Activated CD4-positive, alpha-beta T cell treated with anti-CD3 and anti-CD28 coated beads, Interleukin-2, amount 10 ng/mL, durations not matched to agents 7 days and 5 days (primary cell): ENCODE measurements at places on chromosomes 4 and X.

- no peak overlapping the region for H3K27ac ChIP-seq
- H3K4me1 ChIP-seq: peaks cover 9% of the 10 kb centered on the region
- H3K27me3 ChIP-seq: no peaks in the 10 kb centered on the region
Measured at GRCh38 chr4:25172961-25173915, 13.0 kb upstream of the SEPSECS start.

GRCh38 chrX:9132036-9132638 lies 98.2 kb upstream of the FAM9B start:
- H3K27me3 ChIP-seq: no peaks in the 10 kb centered on the region
- no peaks in the 10 kb centered on the region for H3K4me1 ChIP-seq
- H3K36me3 ChIP-seq: no peaks in the 10 kb centered on the region
- DNase-seq: no peak
- H3K4me3 ChIP-seq: no peak overlapping the region
- no peak overlapping the region for H3K27ac ChIP-seq

- H3K27ac ChIP-seq: peak overlapping the region; percentile 94
- no peaks in the 10 kb centered on the region for H3K27me3 ChIP-seq
- H3K36me3 ChIP-seq: peaks cover 40% of the 10 kb centered on the region
- H3K4me1 ChIP-seq: peaks cover 79% of the 10 kb centered on the region
- peak; percentile 15 for DNase-seq
Measured at GRCh38 chrX:130084631-130085237, 25.6 kb downstream of the ELF4 start.

DNA sequence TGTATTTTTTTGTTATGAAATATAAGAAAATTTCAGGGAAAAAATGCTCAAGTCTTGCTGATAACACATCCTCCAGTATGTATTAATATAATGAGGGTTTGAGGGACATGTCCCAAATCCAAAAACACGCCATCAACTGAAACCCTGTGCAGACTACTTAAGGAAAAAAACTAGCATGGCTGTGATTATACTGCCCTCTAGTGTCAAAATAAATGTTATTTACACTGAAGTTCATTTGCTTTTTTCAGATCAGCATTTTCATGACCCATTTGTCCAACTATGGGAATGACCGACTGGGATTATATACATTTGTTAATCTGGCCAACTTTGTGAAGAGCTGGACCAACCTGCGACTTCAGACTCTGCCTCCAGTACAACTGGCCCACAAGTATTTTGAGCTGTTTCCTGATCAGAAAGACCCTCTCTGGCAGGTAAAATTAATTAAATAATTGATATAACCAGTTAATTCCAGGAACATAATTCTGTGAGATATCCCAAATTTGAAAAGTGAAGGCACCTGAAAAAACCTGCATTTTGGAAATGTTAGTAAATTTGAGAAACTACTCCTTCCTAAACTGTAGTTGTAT lies 128.5 kb downstream of the PRSS12 start:
- H3K27ac ChIP-seq: no peak overlapping the region
- H3K4me3 ChIP-seq: no peak overlapping the region
- peak; percentile 6 for DNase-seq
- H3K4me1 ChIP-seq: no peaks in the 10 kb centered on the region
- peaks cover 9% of the 10 kb centered on the region for H3K27me3 ChIP-seq

GRCh38 chrX:28135378-28136047 lies 154.3 kb upstream of the DCAF8L1 start:
- no peak for DNase-seq
- H3K36me3 ChIP-seq: no peaks in the 10 kb centered on the region
- no peak overlapping the region for H3K4me3 ChIP-seq
- no peaks in the 10 kb centered on the region for H3K4me1 ChIP-seq
- H3K27ac ChIP-seq: no peak overlapping the region

GRCh38 chrX:83916525-83916924 lies 55.6 kb downstream of the CYLC1 start:
- no peaks in the 10 kb centered on the region for H3K36me3 ChIP-seq
- H3K4me3 ChIP-seq: no peak overlapping the region
- DNase-seq: no peak

- no peaks in the 10 kb centered on the region for H3K4me1 ChIP-seq
- no peak overlapping the region for H3K4me3 ChIP-seq
- peaks cover 9% of the 10 kb centered on the region for H3K27me3 ChIP-seq
- no peaks in the 10 kb centered on the region for H3K36me3 ChIP-seq
- no peak overlapping the region for H3K27ac ChIP-seq
Measured at GRCh38 chrX:134747006-134747405, 88.7 kb upstream of the PLAC1 start.

GRCh38 chrX:3263681-3264126 lies 82.7 kb downstream of the MXRA5 start:
- no peak for DNase-seq
- H3K4me1 ChIP-seq: no peaks in the 10 kb centered on the region
- no peaks in the 10 kb centered on the region for H3K27me3 ChIP-seq
- H3K27ac ChIP-seq: no peak overlapping the region

GRCh38 chrX:44223150-44223549 lies 120.3 kb downstream of the EFHC2 start:
- no peak for DNase-seq
- peaks cover 5% of the 10 kb centered on the region for H3K4me1 ChIP-seq
- H3K4me3 ChIP-seq: no peak overlapping the region
- H3K27me3 ChIP-seq: no peaks in the 10 kb centered on the region

- H3K27me3 ChIP-seq: no peaks in the 10 kb centered on the region
- no peaks in the 10 kb centered on the region for H3K36me3 ChIP-seq
Measured at GRCh38 chrX:5646818-5647217, 581.8 kb downstream of the NLGN4X start.

DNA sequence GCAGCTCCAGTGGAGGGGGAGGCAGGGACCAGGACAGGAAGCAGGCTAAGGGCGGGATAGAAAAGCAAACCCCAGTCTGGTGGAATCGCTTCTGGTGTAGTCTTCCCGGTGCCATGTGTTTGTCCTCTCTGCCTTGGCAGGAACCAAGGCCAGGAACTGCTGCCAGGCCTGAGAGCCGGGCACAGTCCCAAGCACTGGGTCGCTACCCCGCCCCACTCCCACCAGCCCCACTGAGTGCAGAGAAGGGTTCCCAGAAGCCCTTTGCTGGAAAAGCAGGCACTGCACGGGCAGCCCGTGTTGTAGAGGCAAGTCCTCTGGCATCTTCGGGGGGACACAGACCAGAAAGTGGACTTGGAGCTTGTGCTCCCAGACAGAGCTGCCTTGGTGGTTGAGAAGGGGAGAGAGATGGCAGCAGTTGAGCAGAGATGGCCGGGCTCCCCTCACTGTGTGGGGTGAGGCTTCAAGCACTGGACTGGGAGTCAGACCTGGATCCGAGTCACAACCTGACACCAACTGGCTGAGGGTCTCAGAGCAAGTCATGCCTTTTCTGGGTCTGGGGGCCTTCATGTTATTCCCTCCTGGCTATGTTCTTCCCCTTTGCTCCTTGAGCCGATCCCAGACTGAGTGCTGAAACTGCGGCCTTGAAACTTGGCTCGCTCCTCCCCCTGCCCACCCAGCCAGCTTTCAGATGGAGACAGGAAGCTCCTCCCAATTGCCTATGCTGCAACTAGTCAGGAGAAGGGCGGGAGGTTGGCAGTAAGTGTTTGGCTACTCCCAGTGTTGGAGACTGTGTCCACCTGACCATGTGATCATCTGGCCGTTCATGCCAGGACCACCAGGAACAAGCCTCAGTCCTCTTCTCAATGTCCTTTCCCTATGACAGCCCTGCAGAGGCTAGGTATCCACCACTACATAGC lies 59.7 kb upstream of the MTM1 start:
- H3K4me3 ChIP-seq: no peak overlapping the region
- H3K4me1 ChIP-seq: peaks cover 8% of the 10 kb centered on the region
- no peaks in the 10 kb centered on the region for H3K27me3 ChIP-seq
- no peak overlapping the region for H3K27ac ChIP-seq

DNA sequence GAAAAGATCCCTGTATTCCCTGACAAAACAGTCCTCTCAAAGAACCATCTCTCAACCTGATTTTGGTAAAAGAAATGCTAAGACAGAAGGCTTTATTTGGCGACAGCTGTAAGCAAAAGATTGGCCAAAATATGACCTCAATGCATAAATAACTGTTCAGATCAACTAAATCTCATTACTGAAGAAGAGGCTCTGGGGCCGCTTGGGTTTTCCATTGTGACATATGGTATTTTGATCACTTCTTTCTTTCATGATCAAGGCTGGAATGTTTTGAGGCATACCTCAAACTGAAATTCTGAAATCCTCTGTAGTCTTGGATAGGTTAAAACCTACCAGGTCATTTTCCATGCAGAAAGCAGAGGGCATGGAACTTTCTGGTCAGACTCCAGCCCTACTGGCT lies 106.3 kb downstream of the C4orf51 start:
- no peak overlapping the region for H3K4me3 ChIP-seq
- H3K27me3 ChIP-seq: no peaks in the 10 kb centered on the region
- no peak overlapping the region for H3K27ac ChIP-seq
- no peak for DNase-seq
- peaks cover 5% of the 10 kb centered on the region for H3K4me1 ChIP-seq

DNA sequence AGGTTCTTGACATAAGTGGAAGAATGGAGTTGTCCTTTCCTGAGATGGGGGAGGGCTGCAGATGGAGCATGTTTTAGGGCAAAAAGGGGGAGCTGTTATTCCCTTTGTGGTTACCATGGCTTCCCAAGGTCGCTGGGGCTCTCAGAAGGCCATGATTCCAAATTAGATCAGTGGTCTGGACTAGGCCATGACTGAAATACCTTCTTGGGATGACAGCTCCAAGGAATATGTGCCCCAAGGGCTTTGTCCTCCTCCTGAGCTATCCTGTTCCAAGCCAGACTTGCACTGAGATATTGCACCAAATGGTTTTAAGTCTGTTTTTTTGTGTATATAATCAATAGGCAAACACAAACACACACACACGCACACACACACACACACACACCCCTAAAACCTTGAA lies 3.0 kb upstream of the RBPJ start:
- H3K4me3 ChIP-seq: peak overlapping the region; percentile 96
- peaks cover 27% of the 10 kb centered on the region for H3K36me3 ChIP-seq
- no peak for DNase-seq

DNA sequence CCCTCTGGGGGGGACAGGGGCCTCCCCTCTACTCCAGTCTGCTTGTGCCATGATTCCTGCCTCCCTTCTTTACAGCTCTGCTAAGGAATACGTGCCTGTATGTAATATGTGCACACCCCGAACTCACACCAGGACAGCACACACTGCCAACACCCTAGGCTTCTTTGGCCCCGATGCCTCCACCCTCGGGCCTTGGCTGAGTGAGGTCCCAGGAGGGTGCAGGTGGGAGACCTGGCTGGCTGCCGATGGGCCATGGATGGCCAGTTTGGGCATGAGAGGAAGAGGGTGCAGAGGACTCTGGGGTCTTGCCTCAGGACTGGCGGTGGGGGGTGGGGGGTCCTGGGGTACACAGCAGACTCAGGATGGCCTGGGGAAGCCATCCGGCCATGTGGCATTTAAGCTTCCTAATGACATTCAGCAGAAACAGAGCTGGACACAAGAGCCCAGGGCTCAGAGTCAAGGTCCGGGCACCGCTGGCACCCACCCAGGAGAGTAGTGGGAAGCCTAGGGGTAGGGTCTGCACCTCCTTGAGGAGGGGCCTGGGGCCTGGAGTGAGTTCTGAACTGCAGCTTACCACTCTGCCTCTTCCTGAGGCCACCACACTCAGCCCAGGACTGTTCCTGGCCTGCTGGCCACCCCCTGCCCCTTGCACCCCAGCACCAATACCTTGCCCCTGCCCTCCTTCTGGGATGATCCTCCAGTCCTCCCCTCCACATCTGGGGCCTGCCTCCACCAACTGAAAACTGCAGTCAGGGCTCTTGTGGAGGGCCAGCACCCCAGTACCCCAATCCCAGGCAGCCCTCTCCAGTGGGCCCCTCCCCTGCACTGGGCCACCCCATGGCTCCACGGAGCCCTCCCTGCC lies 2.1 kb upstream of the PCGF3 start:
- H3K27me3 ChIP-seq: no peaks in the 10 kb centered on the region
- H3K27ac ChIP-seq: no peak overlapping the region
- H3K36me3 ChIP-seq: peaks cover 8% of the 10 kb centered on the region
- no peak for DNase-seq
- no peak overlapping the region for H3K4me3 ChIP-seq

DNA sequence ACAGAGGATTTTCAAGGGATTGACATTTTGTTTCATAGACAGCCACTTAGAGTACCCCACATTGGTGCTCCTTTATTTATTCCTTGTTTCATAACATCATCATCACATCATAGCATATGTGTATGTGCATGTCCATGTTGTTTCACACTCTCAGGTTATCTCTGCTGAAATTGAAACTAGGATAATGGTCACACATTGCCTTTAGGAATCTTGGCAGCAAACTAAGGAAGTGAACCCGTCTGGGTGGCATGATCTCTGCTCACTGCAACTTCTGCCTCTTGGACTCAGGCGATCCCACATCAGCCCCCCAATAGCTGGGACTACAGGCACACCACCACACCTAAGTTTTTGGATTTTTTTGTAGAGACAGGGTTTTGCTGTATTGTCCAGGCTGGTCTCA lies 234.2 kb upstream of the ANKRD50 start:
- no peak overlapping the region for H3K27ac ChIP-seq
- no peaks in the 10 kb centered on the region for H3K36me3 ChIP-seq
- H3K4me3 ChIP-seq: no peak overlapping the region

GRCh38 chr4:7194251-7195140 lies 2.2 kb downstream of the SORCS2 start:
- H3K4me3 ChIP-seq: no peak overlapping the region
- H3K27me3 ChIP-seq: peaks cover 35% of the 10 kb centered on the region
- H3K4me1 ChIP-seq: no peaks in the 10 kb centered on the region
- no peaks in the 10 kb centered on the region for H3K36me3 ChIP-seq
- DNase-seq: no peak
- H3K27ac ChIP-seq: no peak overlapping the region

DNA sequence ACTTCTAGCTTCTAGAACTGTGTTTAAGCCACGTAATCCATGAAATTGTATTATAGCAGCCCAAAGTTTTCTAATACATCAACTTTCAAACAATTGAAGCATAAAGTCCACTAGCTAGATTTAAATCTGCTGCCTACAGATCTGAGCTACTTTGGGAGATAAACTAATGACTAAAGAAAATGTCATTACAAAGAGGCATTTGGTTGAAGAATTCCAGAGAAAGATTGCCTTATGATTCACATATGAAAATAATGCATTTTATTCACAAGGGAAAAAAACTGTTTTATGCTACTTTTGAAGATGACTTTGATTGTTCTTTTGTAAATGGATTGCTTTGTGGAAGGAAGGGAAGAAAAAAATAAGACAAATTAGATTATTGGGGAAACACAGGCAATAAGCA lies 124.1 kb upstream of the SLIT2 start:
- no peaks in the 10 kb centered on the region for H3K4me1 ChIP-seq
- H3K27ac ChIP-seq: no peak overlapping the region
- H3K27me3 ChIP-seq: no peaks in the 10 kb centered on the region
- no peak overlapping the region for H3K4me3 ChIP-seq
- no peaks in the 10 kb centered on the region for H3K36me3 ChIP-seq

- peak; percentile 59 for DNase-seq
- no peaks in the 10 kb centered on the region for H3K27me3 ChIP-seq
- peak overlapping the region; percentile 87 for H3K27ac ChIP-seq
- H3K4me3 ChIP-seq: peak overlapping the region; percentile 12
Measured at GRCh38 chrX:2707334-2707760, 16.3 kb downstream of the CD99 start.

- no peaks in the 10 kb centered on the region for H3K27me3 ChIP-seq
- H3K36me3 ChIP-seq: no peaks in the 10 kb centered on the region
- H3K4me1 ChIP-seq: peaks cover 9% of the 10 kb centered on the region
- no peak for DNase-seq
Measured at GRCh38 chrX:69116077-69116476, 49.2 kb downstream of the PJA1 start.

GRCh38 chr4:123037804-123038203 lies 115.4 kb upstream of the NUDT6 start:
- H3K4me3 ChIP-seq: no peak overlapping the region
- DNase-seq: no peak
- H3K27ac ChIP-seq: no peak overlapping the region
- H3K4me1 ChIP-seq: peaks cover 4% of the 10 kb centered on the region
- H3K36me3 ChIP-seq: peaks cover 32% of the 10 kb centered on the region
- no peaks in the 10 kb centered on the region for H3K27me3 ChIP-seq
